ENCODE measurements at places on chromosomes 1 and 21.

DNA sequence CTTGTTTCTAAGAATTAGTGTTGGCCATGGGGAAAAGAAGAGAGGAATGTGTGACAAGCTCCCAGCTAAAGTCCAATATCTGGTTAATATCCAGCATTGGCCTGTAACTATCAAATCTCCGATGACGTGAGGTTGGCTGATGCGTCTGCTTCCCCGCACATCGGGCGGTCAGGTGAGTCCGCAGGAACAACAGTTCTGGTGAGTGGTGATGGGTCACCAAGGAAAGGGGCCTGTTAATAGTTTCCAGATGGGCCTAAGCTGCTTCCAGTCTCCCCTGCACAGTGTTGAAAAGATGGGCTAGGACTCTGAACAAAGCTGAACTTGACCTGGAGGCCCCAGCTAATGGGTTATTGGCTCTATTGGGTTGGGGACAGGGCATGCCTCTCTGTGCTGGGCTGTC is 193.1 kb upstream of the EDN2 start:
- DNase-seq, result no peak

- no peak for DNase-seq
Observed at GRCh38 chr1:116680752-116681151, 13.2 kb upstream of the IGSF3 start.

DNA sequence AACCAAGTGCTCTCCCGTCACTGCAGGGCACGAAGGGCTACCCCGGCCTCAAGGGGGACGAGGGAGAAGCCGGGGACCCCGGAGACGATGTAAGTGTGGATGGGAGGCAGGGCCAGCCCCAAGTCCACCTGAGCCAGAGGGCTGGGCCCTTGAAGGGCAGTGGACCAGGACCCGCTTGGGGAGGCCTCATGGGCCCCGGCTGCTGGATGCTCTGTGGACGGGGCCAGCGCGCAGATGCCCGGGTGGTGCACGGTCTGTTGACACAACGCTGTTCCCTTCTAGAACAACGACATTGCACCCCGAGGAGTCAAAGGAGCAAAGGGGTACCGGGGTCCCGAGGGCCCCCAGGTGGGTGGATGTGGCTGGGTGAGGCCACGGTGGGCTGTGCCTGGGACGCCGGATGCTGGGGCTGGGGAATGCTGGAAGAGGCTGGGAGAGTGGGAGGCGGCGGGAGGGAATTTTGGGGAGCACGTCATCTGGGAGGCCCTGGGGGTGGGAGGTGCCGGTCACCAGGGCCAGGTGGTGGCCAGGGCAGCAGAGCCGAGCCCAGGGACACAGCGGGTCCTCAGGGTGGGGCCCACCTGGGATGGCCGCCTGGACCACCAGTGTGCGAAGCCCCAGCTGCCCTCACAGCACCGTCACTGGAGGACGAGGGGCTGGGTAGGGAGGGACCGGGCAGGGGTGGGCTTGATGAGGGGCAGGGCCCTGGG is 17.5 kb downstream of the COL6A1 start:
- DNase-seq, result no peak

- DNase-seq, result no peak
Observed at GRCh38 chr1:1426496-1427105, 5.5 kb upstream of the ANKRD65 start.

GRCh38 chr21:44967082-44968047 is 27.5 kb downstream of the SLX9 start:
- DNase-seq, result no peak

DNA sequence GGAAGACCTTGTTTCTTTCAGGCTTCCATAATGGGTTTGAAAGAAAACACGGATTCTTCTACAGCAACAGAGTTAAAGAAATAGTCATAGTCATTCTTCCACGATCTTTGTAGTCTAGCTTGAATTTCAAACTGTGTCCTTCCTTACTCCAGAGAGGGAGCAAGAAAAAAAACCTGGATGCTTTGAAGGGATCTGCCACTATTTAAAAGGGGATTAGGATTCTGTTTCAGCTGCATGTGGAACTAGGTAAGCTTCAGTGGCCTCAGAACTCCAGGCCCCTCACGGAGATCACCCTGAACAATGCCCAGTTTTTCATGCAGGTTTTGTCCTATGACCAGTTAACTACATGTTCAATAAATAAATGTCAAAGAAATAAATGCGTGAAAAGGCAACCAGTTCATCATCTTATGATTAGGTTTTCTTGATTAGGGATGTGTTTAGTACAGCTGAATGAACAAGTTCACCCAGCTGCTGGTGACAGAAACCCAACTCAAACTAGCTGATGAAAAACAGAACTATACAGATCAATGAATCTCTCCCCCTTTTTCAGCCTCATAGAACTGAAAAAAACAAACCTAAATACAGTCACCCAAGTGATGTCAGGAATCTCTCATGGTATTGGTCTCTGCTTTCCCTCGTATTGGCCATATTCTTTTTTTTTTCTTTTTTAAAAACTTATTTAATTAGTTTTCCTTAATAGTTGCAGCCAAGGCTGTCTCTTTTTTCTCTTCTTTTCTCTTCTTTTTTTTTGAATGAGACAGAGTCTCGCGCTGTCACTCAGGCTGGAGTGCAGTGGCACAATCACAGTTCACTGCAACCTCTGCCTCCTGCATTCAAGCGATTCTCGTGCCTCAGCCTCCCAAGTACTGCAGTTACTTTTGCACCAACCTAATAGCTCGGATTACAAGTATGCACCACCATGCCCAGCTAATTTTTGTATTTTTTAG is 14.6 kb upstream of the MPZL1 start:
- DNase-seq, result no peak

GRCh38 chr21:45116066-45116465 is 41.7 kb downstream of the ADARB1 start:
- DNase-seq, result no peak

- peak; percentile 57 for DNase-seq
Observed at GRCh38 chr1:1272341-1273208, 1.1 kb downstream of the UBE2J2 start.

- DNase-seq, result no peak
Observed at GRCh38 chr1:160093624-160094290, 4.7 kb downstream of the IGSF8 start.

GRCh38 chr1:160006312-160006940 is 25.4 kb downstream of the PIGM start:
- DNase-seq, result peak; percentile 62

- no peak for DNase-seq
Observed at GRCh38 chr1:72253132-72253531, 29.2 kb downstream of the NEGR1 start.

GRCh38 chr1:30698401-30698981 is 24.9 kb downstream of the MATN1 start:
- DNase-seq, result no peak

GRCh38 chr1:77400781-77401180 is 119.0 kb downstream of the AK5 start:
- DNase-seq, result no peak

GRCh38 chr1:18575620-18576019 is 55.0 kb upstream of the PAX7 start:
- no peak for DNase-seq

DNA sequence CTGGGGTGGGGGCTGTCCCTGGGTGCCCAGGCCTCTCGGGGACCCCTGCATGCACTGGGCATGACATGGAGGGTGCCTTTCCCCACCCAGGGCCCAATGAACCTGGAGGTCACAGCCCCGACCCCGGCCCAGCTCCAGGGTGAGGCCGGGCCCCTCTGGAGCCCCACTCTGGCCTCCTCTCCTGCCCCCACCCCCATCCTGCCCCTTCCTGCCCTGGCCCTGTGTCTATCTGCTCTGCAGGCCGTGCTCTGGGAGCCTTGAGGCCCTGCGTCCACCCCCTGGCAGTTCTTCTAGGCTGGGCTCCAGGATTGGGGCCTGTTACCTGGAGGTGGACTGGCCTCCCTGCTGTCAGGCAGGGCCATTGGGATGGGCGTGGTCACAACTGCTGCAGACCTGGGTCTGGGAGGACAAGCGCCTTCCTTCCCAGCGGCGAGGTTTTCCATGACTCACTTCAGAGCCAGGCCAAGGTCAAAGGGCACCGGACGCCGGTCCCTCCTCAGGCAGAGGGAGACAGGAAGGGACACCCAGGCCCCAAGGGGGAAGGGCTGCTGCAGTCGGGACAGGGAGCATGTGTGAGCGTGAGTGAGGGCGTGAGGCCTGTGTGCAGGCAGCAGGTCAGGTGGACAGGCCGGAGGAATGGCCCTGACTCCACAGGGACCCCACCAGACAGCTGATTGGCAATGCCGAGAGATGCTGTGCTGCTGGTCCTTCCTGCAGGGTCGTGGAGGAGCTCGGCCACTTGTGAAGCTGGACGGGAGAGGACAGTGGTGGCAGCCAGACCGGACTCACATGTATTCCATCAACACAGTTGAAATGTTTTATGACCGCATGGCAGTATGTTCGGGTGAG is 31.1 kb upstream of the POFUT2 start:
- DNase-seq, result no peak

- no peak for DNase-seq
Observed at GRCh38 chr1:50975436-50975835, 5.4 kb downstream of the CDKN2C start.

- DNase-seq, result no peak
Observed at GRCh38 chr1:67701876-67702275, 16.9 kb downstream of the GADD45A start.

DNA sequence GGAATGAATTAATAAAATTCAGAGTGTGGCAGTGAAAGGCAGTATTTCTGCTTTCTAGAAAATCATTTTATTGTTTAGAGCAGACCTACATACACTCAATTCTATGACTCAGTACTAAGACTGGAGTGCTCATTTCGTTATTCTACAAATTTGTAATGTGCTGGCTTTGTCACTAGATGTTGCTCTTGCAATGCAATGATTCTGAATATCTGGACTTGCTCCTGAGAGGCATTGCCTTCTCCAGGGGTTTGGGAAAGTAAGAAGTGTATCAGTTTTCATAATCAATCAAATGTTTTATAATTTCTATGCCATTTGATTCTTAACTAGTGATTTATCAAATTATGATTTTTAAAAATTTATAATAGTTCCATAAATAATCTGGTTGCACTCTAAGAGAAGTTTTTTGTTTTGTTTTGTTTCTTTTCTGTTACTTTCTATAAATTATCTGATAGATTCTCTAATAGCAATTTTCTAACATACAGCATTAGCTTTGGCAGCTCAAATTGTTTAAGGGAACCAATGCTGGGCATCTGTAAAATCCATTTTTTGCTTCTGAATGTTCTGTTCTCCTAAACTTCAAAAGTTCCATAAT is 280.5 kb upstream of the SGIP1 start:
- peak; percentile 1 for DNase-seq

- no peak for DNase-seq
Observed at GRCh38 chr1:3327936-3328590, 126.4 kb upstream of the ARHGEF16 start.

DNA sequence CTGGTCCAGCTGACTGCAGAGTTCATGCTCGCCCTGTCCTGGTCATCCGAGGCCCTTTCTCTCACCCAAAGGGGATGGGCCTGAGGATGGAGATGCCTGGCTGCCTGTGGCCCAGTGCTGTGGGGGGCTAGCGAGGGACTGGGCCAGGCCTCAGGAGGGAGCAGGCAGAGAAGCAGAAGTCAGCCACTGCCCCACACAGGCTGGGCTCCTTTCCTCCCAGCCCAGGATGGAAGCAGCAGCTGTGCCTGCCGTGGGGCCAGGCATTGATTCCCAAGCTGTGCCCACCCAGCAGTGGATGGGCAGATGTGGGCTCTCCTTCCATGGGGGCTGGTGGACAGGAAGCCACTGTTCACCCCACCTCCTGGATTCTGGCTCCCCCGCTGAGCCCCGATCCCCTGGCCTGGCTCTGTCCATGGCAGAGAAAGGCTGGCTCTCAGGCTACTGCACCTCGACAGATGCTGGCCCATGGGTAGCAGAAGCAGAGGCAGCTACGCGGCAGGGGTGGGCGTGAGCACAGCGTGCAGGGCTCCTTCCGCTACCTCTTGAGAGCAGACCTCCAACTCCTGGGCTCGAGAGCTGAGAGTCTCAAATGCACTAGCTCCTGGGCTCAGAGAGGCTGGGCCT is 24.6 kb downstream of the RUNX3 start:
- DNase-seq, result no peak

GRCh38 chr1:25246600-25247023 is 642 bp downstream of the RSRP1 start:
- DNase-seq, result peak; percentile 33

- no peak for DNase-seq
Observed at GRCh38 chr1:94989911-94990473, 63.1 kb upstream of the CNN3 start.

- no peak for DNase-seq
Observed at GRCh38 chr1:45545019-45545493, 5.6 kb upstream of the AKR1A1 start.

- no peak for DNase-seq
Observed at GRCh38 chr1:230262867-230263567, 163.1 kb downstream of the PGBD5 start.

GRCh38 chr1:166947398-166948043 is 27.8 kb downstream of the ILDR2 start:
- DNase-seq, result peak; percentile 81

Data from NCI-H146 (cell line).